NCI-H2081 treated with DMSO at 0.1 percent for 48 hours (cell line): ENCODE measurements at places on chromosomes 1 and 21.

GRCh38 chr21:42438316-42439205 lies 34.9 kb downstream of the UBASH3A start:
- no peak for DNase-seq

- DNase-seq: no peak
Measured at GRCh38 chr1:29800120-29800519, 563.8 kb downstream of the PTPRU start.

GRCh38 chr1:220149742-220150141 lies 55.8 kb downstream of the IARS2 start:
- DNase-seq: no peak

DNA sequence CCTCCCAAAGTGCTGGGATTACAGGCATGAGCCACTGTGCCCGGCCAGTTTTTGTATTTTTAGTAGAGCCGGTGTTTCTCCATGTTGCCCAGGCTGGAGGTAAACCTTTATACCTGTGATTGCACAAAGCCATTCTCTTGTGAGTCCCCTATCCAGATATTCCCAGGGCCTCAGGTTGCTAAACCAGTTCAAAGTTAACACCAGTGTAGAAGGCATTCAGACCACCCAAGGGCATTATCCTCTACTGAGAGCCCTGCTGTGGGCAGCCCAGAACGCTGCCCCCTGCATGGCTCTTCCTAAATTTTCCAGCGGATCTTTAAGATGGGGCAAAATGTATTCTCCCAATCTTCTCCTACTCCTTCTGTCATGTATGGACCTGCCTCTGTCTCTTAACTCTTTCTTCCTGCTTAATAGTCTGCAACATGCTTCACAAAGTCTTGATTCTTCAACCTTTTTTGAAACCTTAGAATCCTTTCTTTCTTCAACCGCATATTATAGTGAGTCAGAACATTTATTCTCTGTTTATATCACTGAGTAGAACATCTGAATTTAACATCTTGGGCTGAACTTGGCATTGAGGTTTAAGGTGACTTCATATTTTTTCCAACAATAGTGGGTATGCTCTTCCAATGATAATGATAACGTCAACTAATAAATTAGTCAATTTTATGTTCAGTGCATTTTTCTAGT lies 36.0 kb downstream of the UBE4B start:
- DNase-seq: no peak

GRCh38 chr1:156480411-156481192 lies 20.0 kb downstream of the MEF2D start:
- DNase-seq: no peak

DNA sequence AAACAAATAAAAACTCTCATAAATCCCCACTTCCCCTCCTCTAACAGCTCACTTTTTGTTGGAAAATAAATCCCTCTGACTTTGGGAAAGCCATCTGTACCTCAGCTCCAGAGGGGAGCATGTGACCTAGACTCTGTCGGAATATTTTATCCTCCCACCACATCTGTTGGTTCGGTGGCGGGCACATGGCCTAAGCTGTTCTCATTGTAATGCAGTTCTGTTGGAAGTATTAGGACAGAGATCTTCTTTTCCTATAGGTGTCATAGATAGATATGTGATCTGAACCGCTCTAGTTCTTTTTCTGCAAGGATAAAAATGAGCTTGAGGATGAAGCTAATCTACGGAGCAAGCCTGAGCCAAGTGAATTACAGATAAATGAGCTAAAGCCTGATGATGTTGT lies 50.5 kb upstream of the EPS8L3 start:
- no peak for DNase-seq

- no peak for DNase-seq
Measured at GRCh38 chr1:243903041-243903440, 53.0 kb upstream of the AKT3 start.
